Activated CD4-positive, alpha-beta memory T cell treated with anti-CD3 and anti-CD28 coated beads, Interleukin-2, amount 10 ng/mL, durations not matched to agents 7 days and 5 days (primary cell): ENCODE measurements at places on chromosomes 2 and 18. TPM values are rescaled to one million over a fixed set of nuclear protein-coding genes. Genes with fewer than 3 reads are reported as not detected.

DNA sequence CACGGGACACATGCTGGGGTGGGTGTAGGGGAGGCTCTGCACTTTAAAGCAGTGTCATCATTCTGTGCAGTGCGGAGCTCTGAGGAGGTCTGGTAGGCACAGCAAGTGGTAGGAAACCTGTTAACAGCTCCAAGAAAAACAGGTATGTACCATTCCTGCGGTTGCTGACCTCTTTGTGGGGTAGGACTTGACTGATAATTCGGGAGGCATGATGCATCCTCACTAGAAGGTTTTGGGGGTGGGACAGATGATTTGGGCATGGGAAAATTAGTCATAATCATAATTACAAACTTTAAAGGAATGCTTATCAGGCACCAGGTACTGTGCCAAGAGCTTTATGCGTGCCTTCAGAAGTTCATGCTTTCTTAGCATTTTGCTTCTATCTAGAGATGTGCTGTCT is 9.7 kb downstream of the DOK1 start:
- no peak overlapping the region for H3K27ac ChIP-seq
- H3K4me1 ChIP-seq = peaks cover 52% of the 10 kb centered on the region
- no peak for DNase-seq
- peaks cover 16% of the 10 kb centered on the region for H3K27me3 ChIP-seq

GRCh38 chr2:127637725-127638252 is 8.2 kb upstream of the GPR17 start:
- no peaks in the 10 kb centered on the region for H3K36me3 ChIP-seq
- DNase-seq = no peak
- peaks cover 42% of the 10 kb centered on the region for H3K4me1 ChIP-seq
- peak overlapping the region; percentile 4 for H3K4me3 ChIP-seq
- no peaks in the 10 kb centered on the region for H3K27me3 ChIP-seq

DNA sequence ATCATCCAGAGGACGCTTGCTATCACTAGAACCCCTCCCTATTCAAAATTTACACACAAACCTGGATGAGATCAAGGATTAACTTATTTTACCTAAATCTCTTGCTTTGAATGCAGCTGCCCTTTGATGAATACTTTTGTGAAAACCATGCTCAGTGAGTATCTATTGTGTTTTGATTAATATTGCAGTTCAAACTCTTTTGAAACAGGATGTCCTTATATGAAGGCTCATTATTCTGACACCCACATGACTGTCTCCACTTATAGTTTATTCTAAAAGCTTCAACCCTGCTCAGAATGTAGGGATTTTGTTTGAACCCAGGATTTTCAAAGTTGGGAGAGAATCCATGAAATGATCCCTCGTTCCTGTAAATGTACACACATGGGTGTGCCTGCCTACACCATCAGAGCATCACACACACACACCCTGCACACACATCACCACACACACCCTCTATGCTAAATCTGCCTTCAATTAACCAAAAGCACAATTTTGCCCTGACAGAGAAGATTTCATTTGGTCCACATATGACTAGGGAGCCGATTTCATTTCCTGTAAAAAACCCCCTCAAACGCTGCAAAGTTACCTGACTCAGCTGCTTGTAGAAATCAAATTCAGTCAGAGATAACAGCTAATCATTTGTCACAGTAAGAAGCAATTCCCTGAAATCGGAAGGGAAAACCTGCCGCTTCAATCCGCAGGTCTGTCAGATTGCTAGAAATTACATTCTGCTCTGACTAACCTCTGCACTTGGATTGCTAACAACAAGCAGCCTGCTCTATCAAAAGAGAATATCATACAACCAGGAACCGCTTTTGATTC is 65.2 kb downstream of the ZEB2 start:
- no peaks in the 10 kb centered on the region for H3K36me3 ChIP-seq
- H3K4me3 ChIP-seq = peak overlapping the region; percentile 16
- peak overlapping the region; percentile 47 for H3K27ac ChIP-seq
- no peaks in the 10 kb centered on the region for H3K27me3 ChIP-seq
- DNase-seq = peak; percentile 24

DNA sequence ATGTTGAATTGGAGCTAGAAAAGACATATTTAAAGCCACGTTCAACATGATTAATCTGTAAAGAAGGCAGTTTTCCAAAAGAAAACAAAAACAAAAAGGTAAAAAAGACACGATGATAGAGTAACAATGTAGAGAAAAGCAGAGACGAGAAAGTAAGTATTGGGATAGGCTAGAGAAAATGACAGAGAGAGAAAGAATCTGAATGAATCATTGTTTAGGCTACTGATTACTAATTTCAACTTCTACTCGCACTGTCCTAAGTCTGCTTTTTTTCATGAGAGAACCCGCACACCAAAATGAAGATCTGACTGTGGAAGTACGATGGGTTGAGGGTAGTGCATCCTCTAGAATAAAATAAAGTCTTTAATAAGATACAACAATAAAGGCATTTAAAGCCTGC is 1599.2 kb upstream of the TMEFF2 start:
- no peak overlapping the region for H3K27ac ChIP-seq
- no peaks in the 10 kb centered on the region for H3K27me3 ChIP-seq
- no peak overlapping the region for H3K4me3 ChIP-seq
- no peaks in the 10 kb centered on the region for H3K4me1 ChIP-seq
- no peak for DNase-seq
- no peaks in the 10 kb centered on the region for H3K36me3 ChIP-seq

DNA sequence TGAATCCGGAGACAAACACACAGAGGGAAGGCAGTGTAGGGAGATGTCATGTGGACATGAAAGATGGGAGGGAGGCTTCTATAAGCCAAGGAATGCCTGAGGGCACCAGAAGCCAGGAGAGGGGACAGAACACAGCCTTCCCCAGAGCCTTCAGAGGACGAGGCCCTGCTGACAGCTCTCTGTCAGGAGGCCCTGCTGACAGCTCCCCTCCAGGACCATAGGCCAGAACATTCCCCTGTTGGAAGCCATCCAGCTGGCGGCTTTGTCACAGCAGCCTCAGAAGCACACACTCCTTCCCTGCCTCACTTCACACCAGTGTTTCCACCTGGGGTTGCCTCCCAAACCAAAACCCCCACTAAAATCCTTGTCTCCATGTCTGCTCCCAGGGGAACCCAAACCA is 171.3 kb upstream of the ID2 start:
- H3K4me1 ChIP-seq = peaks cover 47% of the 10 kb centered on the region
- peaks cover 55% of the 10 kb centered on the region for H3K36me3 ChIP-seq
- H3K27me3 ChIP-seq = no peaks in the 10 kb centered on the region
- DNase-seq = no peak
- H3K27ac ChIP-seq = no peak overlapping the region
- no peak overlapping the region for H3K4me3 ChIP-seq

- no peak overlapping the region for H3K27ac ChIP-seq
- H3K36me3 ChIP-seq = no peaks in the 10 kb centered on the region
- no peak for DNase-seq
- H3K4me1 ChIP-seq = no peaks in the 10 kb centered on the region
- H3K4me3 ChIP-seq = no peak overlapping the region
Observed at GRCh38 chr2:132442278-132442677, 25.7 kb downstream of the GPR39 start.

- no peaks in the 10 kb centered on the region for H3K4me1 ChIP-seq
- no peaks in the 10 kb centered on the region for H3K36me3 ChIP-seq
- H3K27ac ChIP-seq = no peak overlapping the region
- no peak overlapping the region for H3K4me3 ChIP-seq
- H3K27me3 ChIP-seq = peaks cover 2% of the 10 kb centered on the region
- no peak for DNase-seq
Observed at GRCh38 chr2:29640360-29640759, 281.0 kb downstream of the ALK start.

GRCh38 chr2:222490131-222490530 is 65.8 kb downstream of the SGPP2 start:
- H3K4me3 ChIP-seq = no peak overlapping the region
- H3K27me3 ChIP-seq = no peaks in the 10 kb centered on the region
- no peak for DNase-seq
- H3K27ac ChIP-seq = no peak overlapping the region
- no peaks in the 10 kb centered on the region for H3K4me1 ChIP-seq
- peaks cover 5% of the 10 kb centered on the region for H3K36me3 ChIP-seq

DNA sequence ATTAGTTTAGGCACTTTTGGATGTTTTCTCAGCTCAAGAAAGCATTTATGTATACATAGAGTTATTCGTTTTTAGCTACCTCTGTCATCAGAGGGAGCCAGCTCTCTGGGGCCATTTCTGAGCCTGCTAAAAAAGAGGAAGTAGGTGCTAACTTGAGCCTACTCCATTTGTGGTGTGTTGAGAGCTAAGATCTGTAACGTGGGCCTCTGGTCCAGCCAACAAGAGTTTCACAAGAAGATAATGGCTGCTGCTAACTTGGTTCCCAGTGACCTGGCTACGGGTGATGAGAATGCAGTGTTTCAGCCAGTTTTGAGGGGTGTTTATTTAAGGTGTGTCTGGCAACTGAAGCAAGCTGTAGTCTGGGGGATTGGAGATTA is 182.5 kb downstream of the PRKCE start:
- no peaks in the 10 kb centered on the region for H3K27me3 ChIP-seq
- H3K4me3 ChIP-seq = no peak overlapping the region
- DNase-seq = no peak
- peaks cover 9% of the 10 kb centered on the region for H3K4me1 ChIP-seq
- no peak overlapping the region for H3K27ac ChIP-seq

DNA sequence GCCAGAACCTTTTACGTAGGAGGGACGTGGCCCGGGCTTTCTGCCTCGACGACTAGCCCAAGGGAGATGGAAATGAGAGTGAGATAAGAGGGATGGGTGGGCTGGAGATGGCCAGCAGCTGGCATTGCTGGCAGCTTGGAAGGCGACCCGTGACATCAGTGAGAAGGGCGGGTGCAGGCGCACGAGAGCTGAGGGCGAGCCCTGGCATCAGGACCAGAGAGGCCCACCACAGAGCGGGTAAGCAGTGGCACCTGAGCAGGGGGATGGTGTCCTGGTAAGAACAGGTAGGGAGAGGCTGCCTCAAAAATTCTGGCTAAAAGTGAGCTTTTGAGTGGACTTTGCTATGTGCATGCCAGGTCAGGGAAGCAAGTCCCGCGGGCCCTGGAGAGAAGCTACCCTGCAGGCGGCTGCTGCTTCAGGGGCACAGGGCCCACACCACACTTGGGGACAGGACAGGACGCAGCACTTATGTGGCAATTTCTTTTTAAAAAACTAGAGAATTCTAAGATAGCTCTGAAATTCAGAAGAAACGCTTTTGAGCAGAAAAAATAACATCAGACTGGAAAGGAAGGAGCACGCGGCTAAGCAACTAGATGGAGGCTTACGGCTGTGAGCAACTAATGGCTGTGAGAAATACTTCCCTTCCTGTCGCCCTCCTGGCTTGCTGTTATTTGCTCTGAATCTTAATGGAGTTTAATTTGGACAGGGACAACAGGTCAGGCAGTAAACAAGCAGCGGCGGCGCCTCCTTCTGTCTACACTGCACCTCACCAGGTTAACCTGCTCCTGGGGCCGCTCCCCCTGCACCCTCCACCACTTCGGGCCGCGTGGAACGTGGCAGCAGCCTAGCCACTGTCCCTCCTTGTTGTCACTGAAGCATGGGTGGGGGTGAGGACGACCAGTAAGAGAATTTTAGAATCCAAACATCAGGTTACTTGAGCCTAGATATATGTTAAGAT is 20.5 kb downstream of the THAP4 start:
- H3K36me3 ChIP-seq = peaks cover 25% of the 10 kb centered on the region
- H3K4me1 ChIP-seq = peaks cover 52% of the 10 kb centered on the region
- H3K27ac ChIP-seq = peak overlapping the region; percentile 33
- no peaks in the 10 kb centered on the region for H3K27me3 ChIP-seq
- peak overlapping the region; percentile 9 for H3K4me3 ChIP-seq

GRCh38 chr2:238255151-238255551 is 15.3 kb upstream of the HES6 start:
- H3K36me3 ChIP-seq = peaks cover 3% of the 10 kb centered on the region
- no peaks in the 10 kb centered on the region for H3K27me3 ChIP-seq
- DNase-seq = no peak
- H3K4me3 ChIP-seq = no peak overlapping the region

DNA sequence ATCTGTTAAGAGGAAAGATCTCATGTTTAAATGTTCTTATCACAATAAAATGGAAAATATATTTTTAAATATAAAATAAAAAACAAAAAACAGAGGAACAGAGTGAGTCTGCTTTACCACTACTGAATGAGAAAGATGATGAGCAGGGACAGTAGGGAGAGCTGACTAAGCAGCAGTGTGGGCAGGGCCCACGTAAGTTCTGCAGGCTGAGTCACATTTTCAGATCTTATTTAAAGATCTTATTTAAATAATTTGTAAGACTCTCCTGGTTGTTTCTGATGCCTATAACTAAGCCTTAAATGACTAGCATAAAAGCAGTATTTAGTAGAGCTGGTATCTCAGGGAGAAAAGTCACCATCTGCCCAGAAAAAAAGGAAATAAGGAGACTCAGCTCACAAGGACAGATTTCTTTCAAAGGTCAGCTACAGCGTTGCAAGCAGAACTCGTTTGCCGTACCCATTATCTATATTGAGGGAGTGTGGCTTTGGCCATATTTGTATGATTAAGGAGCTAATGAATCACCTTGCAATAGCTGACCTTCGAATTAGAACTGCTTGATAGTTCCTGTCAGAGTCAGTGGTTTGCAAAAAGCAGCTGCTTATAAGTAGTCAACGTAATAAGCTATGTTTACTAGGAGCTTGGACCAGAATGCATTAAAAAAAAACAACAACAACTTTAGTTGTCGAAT is 322.1 kb upstream of the CHAC2 start:
- peaks cover 5% of the 10 kb centered on the region for H3K27me3 ChIP-seq
- no peak for DNase-seq
- no peaks in the 10 kb centered on the region for H3K36me3 ChIP-seq
- H3K27ac ChIP-seq = no peak overlapping the region
- H3K4me1 ChIP-seq = no peaks in the 10 kb centered on the region
- no peak overlapping the region for H3K4me3 ChIP-seq

- peaks cover 20% of the 10 kb centered on the region for H3K4me1 ChIP-seq
- no peak for DNase-seq
- peaks cover 7% of the 10 kb centered on the region for H3K36me3 ChIP-seq
- H3K27ac ChIP-seq = no peak overlapping the region
- H3K27me3 ChIP-seq = peaks cover 71% of the 10 kb centered on the region
Observed at GRCh38 chr2:127565261-127566138, 30.0 kb downstream of the MYO7B start.

The PTPRM gene
- 12.3 TPM for total RNA-seq

The COPS7B gene
- total RNA-seq = 38.4 TPM

The OBSL1 gene
- total RNA-seq = not detected

The DSG1 gene
- total RNA-seq = not detected

The CTDP1 gene
- total RNA-seq = 38.0 TPM

The CD207 gene
- total RNA-seq = not detected

The L3MBTL4 gene
- total RNA-seq = not detected

The TLX2 gene
- 2.6 TPM for total RNA-seq

The IL37 gene
- 0.33 TPM for total RNA-seq

The XIRP2 gene
- not detected for total RNA-seq

The DLGAP1 gene
- total RNA-seq = 0.53 TPM

The COPS9 gene
- 95.5 TPM for total RNA-seq

The TUBA4B gene
- not detected for total RNA-seq

The NEB gene
- total RNA-seq = 0.38 TPM

The TMEM169 gene
- 2.3 TPM for total RNA-seq

The ZNF385B gene
- not detected for total RNA-seq
